ENCODE measurements at places on chromosomes 3 and 15.

- DNase-seq: no peak
These were observed 116.7 kb downstream of the RASA2 start for GRCh38 chr3:141603473-141604035.

GRCh38 chr3:104523136-104523535 is 843.6 kb upstream of the ALCAM start:
- no peak for DNase-seq

- DNase-seq: no peak
These were observed 15.5 kb upstream of the MRPS22 start for GRCh38 chr3:139328356-139328755.

DNA sequence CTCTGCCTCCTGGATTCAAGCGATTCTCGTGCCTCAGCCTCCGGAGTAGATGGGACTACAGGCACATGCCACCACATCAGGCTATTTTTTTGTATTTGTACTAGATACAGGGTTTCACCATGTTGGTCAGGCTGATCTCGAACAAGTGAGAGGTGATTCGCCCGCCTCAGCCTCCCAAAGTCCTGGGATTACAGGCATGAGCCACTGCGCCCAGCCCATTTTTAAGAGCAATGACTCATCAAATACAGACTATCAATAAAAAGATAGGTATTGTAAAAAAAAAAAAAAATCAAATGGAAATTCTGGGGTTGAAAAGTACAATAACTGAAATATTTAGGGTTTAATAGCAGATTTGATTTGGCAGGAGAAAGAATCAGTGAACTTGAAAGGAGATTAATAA is 129.0 kb downstream of the TJP1 start:
- DNase-seq: no peak

DNA sequence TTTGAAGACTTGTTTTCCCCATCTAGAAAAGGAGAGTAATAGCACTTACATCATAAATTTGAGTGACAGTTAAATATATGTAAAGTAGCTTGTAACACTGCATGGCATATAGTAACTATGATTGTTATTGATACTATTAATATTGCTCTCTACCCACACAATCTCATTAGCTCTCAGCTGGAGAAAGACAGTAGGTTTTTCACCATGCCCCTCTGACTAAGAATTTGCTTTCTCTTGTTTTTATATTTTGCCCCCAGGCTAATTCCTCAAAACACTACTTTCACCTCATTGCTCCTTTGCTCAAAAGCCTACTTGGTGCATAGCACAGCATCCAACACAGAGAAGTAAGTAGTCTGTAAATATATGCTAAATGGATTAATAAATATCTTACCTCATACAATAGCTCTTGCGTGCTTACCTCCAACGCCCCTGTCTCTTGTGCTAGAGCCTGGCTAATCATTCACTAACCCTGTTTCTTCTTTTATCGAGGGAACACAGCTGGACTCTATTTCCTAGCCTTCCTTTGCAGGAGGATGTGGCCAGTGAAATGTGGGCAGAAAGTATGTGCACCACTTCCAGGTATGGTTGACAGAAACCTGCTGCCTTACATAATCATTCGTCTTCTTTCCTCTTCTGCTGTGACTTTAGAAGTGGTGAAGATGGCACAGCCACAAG is 190.0 kb downstream of the PLCH1 start:
- no peak for DNase-seq

DNA sequence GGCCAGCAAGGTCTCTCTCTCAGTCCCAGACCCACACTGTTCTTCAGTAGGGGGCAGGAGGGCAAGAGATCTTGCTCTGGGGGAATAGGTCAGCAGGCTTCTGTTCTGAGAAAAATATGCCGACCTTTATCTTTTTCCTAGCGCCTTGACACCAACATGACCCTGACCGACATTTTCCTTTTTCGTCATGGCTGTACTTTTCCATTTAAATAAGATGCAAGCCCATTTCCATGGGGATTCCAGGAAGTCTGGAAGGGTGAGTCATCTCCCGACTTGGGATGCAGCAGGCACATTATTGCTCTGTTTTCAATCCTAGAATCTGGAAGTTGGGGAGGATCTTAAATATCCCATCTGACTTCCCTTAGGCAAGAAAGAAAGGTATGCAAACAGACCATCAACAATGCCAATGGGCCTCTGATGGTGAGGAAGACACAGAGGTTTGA is 261.5 kb upstream of the LRTM1 start:
- no peak for DNase-seq

- DNase-seq: no peak
These were observed 1.7 kb downstream of the ITPR1 start for GRCh38 chr3:4494895-4495264.

DNA sequence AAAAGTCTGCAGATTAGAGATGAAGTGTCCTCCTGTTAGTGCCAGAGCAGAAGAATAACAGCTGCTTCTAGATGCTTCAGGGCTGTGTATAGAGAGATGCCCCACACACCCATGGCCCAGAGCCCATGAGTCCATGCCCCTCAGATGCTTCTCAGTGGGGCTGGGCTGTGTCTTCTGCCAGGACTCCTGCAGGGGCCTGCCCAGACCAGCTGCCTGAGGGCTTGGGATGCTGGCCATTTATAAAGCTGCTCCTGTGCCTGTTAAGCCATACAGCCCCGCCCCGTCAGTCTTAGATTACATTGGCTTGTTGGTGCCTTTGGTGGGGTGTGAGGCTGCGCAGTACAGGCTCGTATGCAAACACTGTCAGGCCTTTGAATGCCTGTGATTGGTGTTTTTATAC is 318.0 kb upstream of the CTDSPL start:
- no peak for DNase-seq

GRCh38 chr3:186060222-186060621 is 48.7 kb downstream of the ETV5 start:
- DNase-seq: no peak

DNA sequence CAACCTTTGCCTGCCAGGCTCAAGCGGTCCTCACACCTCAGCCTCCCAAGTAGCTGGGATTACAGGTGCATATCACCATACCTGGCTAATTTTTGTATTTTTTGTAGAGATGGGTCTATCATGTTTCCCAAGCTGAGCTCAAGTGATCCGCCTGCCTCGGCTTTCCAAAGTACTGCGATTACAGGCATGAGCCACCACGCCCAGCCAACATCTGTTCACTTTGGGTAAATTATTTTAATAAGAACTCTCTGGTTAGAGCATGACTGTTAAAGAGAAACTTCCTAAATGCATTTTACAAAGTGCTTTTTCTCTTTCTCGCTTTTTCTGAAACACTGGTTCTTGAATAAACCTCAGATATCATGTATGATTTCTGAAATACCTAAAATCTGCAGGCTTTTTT is 172.5 kb downstream of the PTPRG start:
- no peak for DNase-seq
